NCI-H2081 (cell line): ENCODE measurements at places on chromosomes 11 and 22.

- no peak for DNase-seq
Observed at GRCh38 chr22:50000587-50001387, 11.8 kb downstream of the IL17REL start.

- DNase-seq: no peak
Observed at GRCh38 chr11:59728154-59728553, 14.5 kb upstream of the OR10V1 start.

GRCh38 chr11:68370211-68371111 is 58.1 kb downstream of the LRP5 start:
- DNase-seq: no peak

DNA sequence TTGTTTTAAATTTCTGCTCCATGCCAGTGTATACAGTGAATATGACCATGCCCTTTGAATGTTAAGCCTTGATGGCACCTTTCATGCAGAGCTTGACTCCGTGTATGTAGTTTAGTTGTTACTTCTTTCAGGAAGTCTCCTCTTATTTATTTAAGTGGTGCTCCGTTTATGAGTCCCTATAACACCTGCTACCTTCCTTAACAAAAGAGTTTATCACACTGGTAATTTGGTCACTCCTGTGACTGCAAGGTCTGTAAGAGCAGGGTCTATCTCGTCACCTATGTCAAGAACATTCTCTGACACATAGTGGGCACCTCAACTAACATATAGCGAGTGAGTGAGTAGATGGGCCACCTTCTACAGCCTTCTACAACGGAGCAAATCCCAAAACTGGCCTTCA is 152.5 kb downstream of the CCDC34 start:
- no peak for DNase-seq
